ENCODE measurements at places on chromosomes 4 and X.

- DNase-seq = no peak
These were observed 111.3 kb upstream of the PAQR3 start for GRCh38 chr4:79050541-79050880.

- peak; percentile 69 for DNase-seq
These were observed 20.4 kb upstream of the FGF16 start for GRCh38 chrX:77426811-77427210.

- DNase-seq = no peak
These were observed 75.2 kb downstream of the INTS12 start for GRCh38 chr4:105633241-105633640.

GRCh38 chr4:6275898-6276806, 6.5 kb downstream of the WFS1 start:
- no peak for DNase-seq

GRCh38 chr4:80732010-80732409, 298.5 kb upstream of the BMP3 start:
- DNase-seq = peak; percentile 22

GRCh38 chr4:79455216-79455615, 47.2 kb upstream of the GK2 start:
- DNase-seq = no peak

- DNase-seq = no peak
These were observed 28.7 kb upstream of the GYPA start for GRCh38 chr4:144169211-144169610.

- DNase-seq = no peak
These were observed 129.3 kb upstream of the FAT1 start for GRCh38 chr4:186852964-186853391.

GRCh38 chrX:34218063-34218462, 85.9 kb upstream of the FAM47A start:
- no peak for DNase-seq

- no peak for DNase-seq
These were observed 100.9 kb upstream of the NKX1-1 start for GRCh38 chr4:1506956-1507721.

- no peak for DNase-seq
These were observed 169.9 kb downstream of the KCNIP4 start for GRCh38 chr4:21778702-21779101.

- DNase-seq = peak; percentile 75
These were observed 88.2 kb downstream of the SOWAHB start for GRCh38 chr4:76809594-76810305.

- DNase-seq = peak; percentile 94
These were observed 16.4 kb upstream of the RUFY3 start for GRCh38 chr4:70705183-70706043.

DNA sequence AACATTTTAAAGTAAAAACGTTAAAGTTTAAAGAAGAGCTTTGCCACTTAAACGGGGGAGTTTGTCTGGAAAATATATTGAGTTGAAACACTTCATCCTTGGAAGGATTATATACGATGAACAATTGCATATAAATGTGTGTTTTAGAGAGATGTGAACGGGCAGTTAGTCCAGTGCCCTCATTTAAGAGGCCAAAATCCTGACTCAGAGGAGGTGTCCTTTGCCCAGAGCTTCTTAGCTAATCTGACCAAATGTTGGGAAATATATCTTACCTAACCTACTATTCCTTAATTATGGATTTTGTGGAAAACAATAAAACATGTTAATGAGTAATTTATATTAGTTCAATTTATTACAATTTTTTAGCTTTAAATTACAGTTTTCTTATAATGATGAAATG, 327.2 kb upstream of the DIPK2B start:
- DNase-seq = peak; percentile 18

DNA sequence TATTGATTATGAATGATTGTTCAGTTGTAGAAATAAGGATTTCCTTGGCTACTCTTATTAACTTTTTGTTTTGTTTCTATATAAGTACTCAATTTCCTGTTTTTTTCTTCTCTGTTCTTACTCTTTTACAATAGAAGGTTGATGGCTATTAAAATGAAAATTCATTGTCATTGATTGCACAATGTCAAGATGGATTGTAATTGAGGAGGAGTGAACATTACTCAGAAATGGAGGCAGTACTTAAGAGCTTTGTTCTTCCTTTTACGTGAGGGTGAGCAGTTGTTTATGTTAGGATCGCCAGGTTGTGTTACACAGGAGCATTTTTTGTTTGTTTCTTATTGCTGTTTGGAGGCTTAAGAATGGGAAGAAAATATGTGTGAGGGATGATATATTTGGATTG, 2062.4 kb downstream of the ARAP2 start:
- DNase-seq = peak; percentile 62

GRCh38 chr4:157810137-157810774, 362.6 kb downstream of the GASK1B start:
- no peak for DNase-seq

- DNase-seq = peak; percentile 52
These were observed 52.4 kb upstream of the IL21 start for GRCh38 chr4:122673252-122673651.

DNA sequence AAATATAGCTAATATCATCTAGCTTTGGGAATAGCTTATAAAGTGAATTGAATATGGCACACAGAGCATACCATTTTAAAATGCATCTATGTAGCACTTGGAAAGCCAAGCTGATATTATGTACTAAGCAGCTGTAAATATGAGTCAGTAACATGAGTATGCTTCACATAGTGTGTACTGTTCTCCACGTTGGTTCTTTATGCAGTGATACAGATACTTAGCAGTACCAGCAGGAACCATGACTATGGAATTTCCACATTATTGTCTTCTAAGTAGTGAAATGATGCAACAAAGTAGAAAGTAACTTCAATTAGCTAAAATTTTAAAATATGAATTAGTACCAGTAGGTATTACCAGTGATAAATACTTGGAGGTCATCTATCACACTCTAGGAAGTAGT, 320.1 kb downstream of the BMPR1B start:
- no peak for DNase-seq

DNA sequence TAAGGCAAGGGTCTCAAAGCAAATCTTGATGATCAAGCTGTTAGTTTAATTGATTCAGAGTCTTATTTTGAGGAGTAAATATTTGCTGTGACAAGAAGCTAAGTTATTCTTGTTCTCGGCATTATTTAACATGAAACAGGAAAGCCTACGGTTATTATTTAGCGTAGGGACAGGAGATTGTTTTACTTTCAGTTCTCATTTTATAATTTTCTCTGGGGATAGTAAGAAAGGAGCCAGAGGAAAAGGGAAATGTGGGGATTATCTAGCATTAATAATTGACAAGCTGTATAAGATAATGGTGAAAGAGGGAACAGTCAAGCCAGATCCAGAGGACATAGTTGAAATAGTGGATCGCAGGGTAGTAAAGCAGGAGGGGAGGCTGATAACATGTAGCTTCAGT, 39.7 kb upstream of the PARM1 start:
- DNase-seq = no peak

DNA sequence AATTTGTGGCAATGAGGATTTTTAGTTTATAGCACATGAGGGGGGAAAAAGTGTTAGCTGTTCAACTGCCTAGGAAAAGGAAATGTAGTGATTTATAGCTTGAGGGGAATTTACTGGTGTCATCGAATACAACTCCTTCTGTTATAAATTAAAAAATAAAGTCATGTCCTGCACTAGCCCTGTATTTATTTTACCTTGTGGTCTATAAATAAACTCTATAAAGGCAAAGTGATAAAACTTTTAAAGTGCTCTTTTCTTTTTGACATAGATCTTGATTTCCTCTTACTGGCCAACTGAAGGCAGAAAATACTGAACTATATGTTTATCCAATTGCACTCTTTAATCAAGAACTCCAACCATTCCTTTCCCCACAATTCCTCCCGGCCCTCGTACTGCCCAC, 672.1 kb upstream of the SLIT2 start:
- peak; percentile 19 for DNase-seq

DNA sequence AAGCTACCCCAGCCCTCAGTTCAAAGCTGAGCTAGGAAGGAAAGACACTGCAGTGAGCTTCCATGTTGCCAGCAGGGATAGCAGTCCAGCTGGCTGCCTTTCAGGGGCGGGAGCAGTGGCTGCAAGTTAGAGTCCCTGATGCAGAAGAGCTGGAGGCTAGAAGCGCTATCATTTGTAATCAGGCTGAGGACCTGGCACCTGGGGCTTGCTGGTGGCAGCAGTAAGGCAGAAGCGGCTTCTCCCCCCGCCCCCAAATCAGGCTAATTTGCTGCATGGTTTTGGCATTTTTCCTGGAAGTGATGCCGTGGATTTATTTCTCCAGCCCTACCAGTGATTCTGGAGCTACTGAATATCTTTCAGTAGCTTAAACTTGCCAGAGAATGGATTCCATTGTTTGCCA, 203.3 kb downstream of the CLCN4 start:
- DNase-seq = peak; percentile 10

DNA sequence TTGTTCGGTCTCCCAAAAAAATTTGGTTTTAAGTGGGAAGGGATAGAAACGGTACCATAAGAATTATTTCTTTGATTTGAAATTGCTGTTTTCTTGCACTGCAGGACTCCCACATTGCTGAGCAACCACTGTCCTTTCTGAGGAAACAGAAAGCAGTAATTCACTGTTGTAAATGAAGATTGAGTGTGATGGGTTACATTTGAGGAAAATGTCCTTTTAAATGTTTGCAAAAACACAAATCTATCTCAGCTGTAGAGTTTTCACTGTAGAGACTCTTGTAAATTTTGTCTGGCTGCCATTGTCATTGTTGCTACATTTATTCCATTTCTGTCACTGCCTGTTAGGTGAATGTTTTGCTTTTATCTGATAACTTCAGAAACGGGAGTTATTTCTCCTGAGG, 105.2 kb downstream of the FRAS1 start:
- DNase-seq = no peak

GRCh38 chrX:125131164-125131563, 188.5 kb upstream of the TEX13C start:
- no peak for DNase-seq

DNA sequence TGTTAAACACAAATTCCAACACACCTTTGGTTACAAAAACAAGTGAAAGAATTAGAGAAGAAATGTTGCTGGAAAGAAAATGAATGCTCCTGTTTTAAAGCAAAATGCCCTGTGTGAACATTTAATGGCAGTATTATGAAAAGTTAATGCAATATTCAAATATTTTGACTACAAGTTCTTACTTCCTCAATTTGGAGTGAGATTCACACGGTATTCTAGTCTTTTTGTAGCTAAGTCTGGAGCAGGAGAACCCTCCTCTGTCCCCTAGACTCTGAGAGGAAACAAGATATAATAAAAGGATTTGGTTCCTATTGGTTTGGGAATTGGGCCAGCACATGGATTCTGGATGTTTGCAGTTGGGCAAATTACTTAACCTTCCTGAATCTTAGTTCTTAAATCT, 12.7 kb downstream of the MAD2L1 start:
- DNase-seq = no peak

- DNase-seq = no peak
These were observed 17.2 kb downstream of the ATRX start for GRCh38 chrX:77768787-77769186.

GRCh38 chrX:84168574-84168973, 19.4 kb downstream of the RPS6KA6 start:
- DNase-seq = peak; percentile 38

DNA sequence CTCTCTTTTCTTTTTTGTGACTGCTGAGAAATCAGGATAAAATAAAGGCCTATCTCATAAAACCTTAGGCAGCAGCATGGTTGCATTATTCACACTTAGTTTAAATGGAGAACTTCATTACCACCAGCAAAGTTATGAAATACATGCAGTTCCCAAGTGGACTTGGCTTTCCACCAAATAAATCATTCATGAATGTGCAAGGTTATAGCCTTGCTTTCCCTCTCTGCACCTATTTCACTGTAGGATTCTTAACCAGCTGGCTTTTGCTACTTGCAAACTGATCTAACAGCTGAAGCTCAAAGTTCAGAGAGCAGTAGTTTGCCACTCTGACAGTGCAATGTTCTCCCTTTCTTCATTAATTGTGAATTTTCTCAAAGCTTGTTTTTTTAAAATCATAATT, 140.1 kb upstream of the SMIM31 start:
- DNase-seq = no peak

DNA sequence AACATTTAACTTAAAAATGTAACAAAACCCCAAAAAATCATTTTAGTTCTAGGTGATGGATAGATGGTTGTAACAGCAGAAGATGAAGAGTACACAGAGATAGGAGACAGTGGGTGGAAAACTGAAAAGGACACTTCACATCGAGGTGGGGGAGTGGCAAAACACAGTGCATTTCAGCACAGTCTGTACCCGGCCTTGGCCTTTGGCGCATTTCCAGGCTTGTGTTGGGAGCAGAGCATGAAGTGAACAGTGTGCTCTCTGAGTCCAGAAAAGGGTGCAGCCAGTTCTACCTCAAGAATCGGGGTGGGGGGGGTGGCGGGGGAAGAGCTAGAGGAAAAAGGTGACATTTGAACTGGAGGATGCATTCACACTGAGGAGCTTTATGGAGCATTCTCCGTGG, 4.3 kb downstream of the TSPYL2 start:
- DNase-seq = no peak

- DNase-seq = peak; percentile 15
These were observed 18.8 kb upstream of the MXD4 start for GRCh38 chr4:2280531-2281300.

DNA sequence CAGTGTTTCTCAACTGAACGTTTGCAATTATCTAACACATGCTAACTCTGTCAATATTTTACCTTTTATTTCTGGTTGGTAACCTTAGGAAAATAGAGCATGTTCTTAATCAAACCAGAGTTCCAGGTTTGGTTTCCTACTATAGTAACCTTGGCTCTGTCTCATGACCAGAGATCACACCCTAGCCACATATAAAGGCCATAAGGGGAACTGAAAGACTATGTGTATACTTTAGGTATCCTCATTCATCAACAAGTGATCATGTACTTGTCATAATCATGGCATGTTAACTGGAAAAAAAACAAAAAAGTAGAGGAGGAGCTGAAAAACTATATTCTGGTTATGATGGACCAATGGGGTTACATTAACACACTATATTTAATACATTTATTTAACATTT, 302.4 kb downstream of the TEX13A start:
- no peak for DNase-seq

GRCh38 chrX:39873117-39873516, 224.6 kb downstream of the BCOR start:
- DNase-seq = no peak

DNA sequence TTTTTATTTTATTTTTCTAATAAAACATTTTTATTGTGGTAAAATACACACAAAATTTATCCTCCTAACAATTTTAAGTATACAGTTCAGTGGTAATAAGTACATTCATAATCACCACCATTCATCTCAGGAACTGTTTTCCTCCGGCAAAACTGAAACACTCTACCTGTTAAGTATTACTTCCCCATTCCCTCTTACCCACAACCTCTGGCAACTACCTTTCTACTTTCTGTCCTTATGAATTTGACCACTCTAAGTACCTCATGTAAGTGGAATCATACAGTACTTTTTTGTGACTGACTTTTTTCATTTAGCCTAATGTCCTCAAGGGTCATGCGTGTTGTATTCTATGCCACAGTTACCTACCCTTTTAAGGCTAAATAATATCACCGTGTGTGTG, 21.1 kb upstream of the HSFX4 start:
- DNase-seq = no peak

GRCh38 chr4:90209922-90210321, 82.7 kb downstream of the CCSER1 start:
- no peak for DNase-seq
